Activated CD4-positive, alpha-beta T cell treated with anti-CD3 and anti-CD28 coated beads, Interleukin-2, Interleukin-4, amounts not matched to agents 100 ng/mL and 50 ng/mL, durations not matched to agents 16 hours and 8 hours (primary cell): ENCODE measurements at places on chromosomes 6 and 20.
A peak's percentile ranks its signal among the peaks of the same experiment; 100 is the strongest.

DNA sequence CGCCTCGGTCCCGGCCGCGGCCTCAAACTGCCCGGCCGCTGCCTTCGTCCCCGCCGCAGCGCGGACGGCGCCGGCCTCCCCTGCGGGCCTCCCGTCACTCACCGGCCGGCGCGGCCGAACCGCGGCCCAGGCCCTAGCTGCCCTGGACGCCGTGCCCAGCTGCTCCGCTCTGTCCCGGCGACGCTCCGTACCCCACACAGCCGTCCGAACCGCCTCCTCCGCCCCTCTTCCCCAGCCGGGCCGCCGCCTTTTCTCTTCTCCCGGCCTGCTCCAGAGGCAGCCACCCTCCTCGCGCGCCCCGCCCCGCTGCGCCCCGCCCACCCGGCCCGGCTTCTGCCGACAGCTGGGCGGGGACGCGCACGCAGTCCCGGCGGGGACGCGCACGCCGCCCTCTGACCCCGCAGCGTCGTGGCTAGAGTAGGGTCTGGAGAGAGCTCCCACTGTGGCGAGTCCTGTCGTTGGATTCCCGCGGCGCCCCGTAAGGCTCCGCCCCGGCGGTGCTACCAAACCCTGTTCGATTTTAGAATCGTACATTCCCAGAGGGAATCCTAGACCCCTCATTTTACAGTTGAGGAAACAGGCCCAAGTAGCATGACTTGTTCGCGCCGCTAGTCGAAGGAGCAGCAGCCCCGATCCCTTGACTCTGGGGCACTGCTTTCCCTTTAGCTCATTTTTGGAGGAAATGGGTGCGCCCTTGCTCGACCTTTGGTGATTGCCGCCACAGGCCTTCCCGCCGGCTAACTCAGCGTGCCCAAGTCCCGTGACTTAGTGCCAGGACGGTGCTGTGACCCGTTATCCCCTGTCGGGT, at the start of gene FBXO30:
FBXO30 (minus strand) TSS at position 295 of the 808 bp plus-strand sequence. CDS start 8,390 bp downstream, outside the sequence.
- DNase-seq: peak; percentile 84

GRCh38 chr6:41247882-41248705, 19.9 kb downstream of the TREML4 start:
- no peak for DNase-seq

GRCh38 chr20:45833883-45834796, 541 bp downstream of the SNX21 start:
- peak; percentile 17 for DNase-seq

DNA sequence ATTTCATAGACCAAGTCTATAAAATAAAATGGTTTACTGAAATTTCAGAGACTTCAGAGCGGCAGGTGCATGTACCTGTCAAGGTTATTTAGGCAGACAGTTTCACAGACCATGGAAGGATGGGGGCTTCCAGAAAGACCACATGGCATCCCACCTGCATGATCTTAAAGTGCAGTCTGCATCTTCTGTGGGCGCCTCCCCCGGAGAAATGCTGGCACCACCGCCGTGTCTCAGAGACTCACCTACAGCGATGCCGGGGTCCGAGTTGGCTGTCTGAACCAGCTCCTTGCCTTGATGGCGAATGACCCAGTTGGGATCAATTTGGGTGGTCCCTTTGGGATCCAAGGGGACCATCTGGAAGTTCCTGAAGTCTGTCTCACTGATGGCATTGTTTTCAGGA, 30.6 kb downstream of the THBS2 start:
- no peak for DNase-seq

- no peak for DNase-seq
These were observed 3.9 kb upstream of the TRIM39 start for GRCh38 chr6:30322527-30323501.
